ENCODE measurements at places on chromosomes 6 and 20.

DNA sequence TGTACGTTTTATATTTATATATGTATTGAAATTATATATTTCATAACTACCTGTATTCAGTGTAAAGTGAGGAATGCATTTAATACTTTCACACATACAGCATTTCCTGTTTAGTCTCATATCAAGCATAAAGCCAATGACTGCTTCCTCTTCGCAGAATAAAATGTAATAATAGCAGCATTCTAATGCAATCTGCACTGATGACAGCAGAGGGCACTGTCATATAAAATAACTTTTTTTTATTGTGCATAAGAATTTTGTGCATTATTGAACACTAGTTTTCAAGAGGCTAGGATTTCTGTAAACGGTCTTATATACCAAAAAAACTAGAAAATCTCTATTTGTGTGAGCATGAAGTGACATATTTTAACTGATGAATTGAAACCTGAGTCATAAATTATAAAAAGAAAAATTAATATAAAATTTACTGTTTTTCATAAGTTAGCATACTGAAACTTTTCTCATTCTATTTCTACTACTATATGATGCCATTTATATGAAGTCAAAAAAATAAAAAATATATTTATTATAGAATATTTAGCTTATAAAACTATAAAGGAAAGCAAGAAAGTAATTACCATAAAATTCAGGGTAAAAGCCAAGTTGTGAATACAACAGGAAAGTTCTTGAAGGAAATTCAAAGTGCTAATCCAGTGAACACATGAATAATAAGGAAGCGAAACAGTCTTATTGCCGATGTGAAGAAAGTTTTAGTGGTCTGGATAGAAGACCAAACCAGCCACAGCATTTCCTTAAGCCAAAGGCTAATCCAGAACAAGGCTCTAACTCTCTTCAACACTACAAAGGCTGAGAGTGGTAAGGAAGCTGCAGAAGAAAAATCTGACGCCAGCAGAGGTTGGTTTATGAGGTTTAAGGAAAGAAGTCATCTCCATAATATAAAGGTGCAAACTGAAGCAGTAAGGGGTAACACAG, 36.3 kb downstream of the RNF146 start:
- no peak for DNase-seq

- no peak for DNase-seq
Measured at GRCh38 chr6:38387461-38387860, 252.3 kb downstream of the BTBD9 start.

DNA sequence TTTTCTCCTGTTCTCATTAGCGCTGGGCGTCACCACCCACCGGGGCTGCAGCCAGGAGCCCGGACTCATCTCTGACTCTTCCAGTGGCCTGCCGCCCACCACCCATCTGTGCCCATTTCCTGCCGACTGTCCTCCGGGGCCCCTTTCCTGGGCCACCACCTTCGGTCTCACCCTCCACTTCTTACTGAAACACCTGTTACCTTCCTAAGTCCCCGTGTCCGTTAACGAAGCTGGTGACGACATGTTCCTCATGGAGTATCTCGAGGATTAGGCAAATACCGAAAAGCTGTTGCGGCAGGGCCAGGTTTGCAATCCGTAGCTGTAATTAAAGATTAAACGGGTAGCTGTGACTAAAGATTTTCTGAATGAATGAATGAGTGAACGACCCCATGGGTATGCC, 80.2 kb downstream of the SRC start:
- DNase-seq = no peak

- no peak for DNase-seq
Measured at GRCh38 chr6:33633084-33633461, 12.0 kb downstream of the ITPR3 start.

GRCh38 chr20:59512651-59513050, 91.7 kb upstream of the PHACTR3 start:
- no peak for DNase-seq
